COR-L47 (cell line): ENCODE measurements at places on chromosomes 5 and 9.

- DNase-seq = no peak
Observed at GRCh38 chr5:94517490-94518488, 100.6 kb downstream of the KIAA0825 start.

- peak; percentile 84 for DNase-seq
Observed at GRCh38 chr5:139635606-139636206, 12.4 kb upstream of the CXXC5 start.

GRCh38 chr5:142201471-142201887 is 92.9 kb downstream of the NDFIP1 start:
- no peak for DNase-seq

- no peak for DNase-seq
Observed at GRCh38 chr5:160467555-160468362, 46.1 kb downstream of the PTTG1 start.

GRCh38 chr9:124490004-124490403 is 17.2 kb downstream of the NR5A1 start:
- no peak for DNase-seq
